ENCODE measurements at places on chromosomes 6 and 20. TPM values are rescaled to one million over a fixed set of nuclear protein-coding genes. Genes with fewer than 3 reads are reported as not detected.

TNFRSF6B gene
- 0.65 TPM for total RNA-seq

TRIM10 gene
- total RNA-seq: not detected

SRSF12 gene
- 0.09 TPM for total RNA-seq

IRAK1BP1 gene
- total RNA-seq: 3.7 TPM

SLC12A5 gene
- total RNA-seq: 0.28 TPM

FAXC gene
- 0.55 TPM for total RNA-seq

CSNK2A1 gene
- total RNA-seq: 98.6 TPM

RNF39 gene
- total RNA-seq: not detected

MEI4 gene
- total RNA-seq: not detected

OR2H1 gene
- total RNA-seq: 0.14 TPM

TCF19 gene
- 2.0 TPM for total RNA-seq

NCOA7 gene
- total RNA-seq: 87.9 TPM

CAGE1 gene
- 0.09 TPM for total RNA-seq

MUC22 gene
- not detected for total RNA-seq

SNAP25 gene
- total RNA-seq: 3.7 TPM

NINL gene
- total RNA-seq: 10.3 TPM

POU3F2 gene
- total RNA-seq: not detected

RAET1G gene
- total RNA-seq: 4.1 TPM

PKIB gene
- 1.1 TPM for total RNA-seq

RIPOR3 gene
- 21.7 TPM for total RNA-seq

SLC17A3 gene
- total RNA-seq: not detected

CCR6 gene
- not detected for total RNA-seq

SMLR1 gene
- total RNA-seq: not detected

COL9A1 gene
- not detected for total RNA-seq

NKAIN4 gene
- 0.18 TPM for total RNA-seq

HLA-A gene
- total RNA-seq: 414 TPM

CASS4 gene
- total RNA-seq: 0.09 TPM

BMP2 gene
- 8.8 TPM for total RNA-seq

SNX21 gene
- 46.2 TPM for total RNA-seq

ADGRB3 gene
- 0.43 TPM for total RNA-seq
